Stimulated activated CD8-positive, alpha-beta memory T cell treated with anti-CD3 and anti-CD28 coated beads, Interleukin-2, amount 100 ng/mL, for 1 hour (primary cell): ENCODE measurements at places on chromosomes 3 and 15.

- no peak for DNase-seq
Observed at GRCh38 chr3:159786489-159787177, 202.0 kb upstream of the IL12A start.

DNA sequence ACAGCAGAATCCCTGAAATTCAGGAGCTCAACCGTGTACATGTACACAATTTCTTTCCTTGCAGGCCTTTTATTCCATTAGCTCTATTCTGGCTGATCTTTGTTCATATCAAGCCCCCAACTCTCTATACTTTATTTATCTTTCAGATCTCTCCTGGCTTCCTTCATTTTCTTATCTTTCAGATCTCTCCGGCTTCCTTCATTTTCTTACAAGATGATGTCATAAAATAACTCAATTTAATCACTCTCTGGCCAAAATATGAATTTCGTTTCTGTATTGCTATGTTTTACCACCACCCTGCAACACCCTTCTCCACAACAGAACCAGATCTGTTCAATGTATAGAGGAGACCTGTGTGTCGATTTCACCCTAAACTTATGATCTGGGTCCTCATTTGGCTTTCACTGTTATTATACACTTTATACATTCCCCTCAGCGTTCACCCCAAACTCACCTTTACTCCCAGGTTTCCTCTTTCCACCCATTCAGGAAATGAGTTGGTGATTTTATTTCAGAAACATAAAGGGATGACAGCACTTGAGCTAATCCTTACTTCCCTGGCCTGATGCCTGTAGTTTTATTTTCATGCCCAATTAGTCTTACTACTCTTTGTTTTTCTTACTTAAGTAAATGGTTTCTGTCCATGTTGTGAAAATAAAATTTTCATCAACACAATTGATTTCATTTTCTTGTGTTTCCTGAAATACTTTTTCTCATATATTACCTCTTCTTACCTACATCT lies 195.5 kb downstream of the BCHE start:
- no peak for DNase-seq

DNA sequence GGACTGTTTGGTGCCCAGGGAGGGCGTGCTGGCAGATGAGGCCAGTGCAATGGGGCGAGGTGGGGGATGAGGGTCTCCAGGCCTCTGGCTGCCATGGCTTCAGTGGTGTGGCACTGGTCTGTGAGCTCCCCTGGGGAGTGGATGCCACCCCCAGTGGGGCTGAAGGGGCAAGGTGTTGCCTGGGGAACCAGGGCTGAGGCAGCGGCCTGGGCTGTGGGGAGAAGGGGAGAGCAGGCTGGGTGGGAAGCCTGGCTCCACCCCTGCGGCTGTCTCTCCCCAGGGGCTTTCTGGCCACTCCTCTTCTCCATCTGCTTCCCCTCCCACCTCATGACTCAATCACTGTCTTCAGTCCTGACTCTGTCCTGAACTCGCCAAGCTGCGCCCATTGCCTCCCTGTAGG lies 88.4 kb upstream of the TLE3 start:
- no peak for DNase-seq

DNA sequence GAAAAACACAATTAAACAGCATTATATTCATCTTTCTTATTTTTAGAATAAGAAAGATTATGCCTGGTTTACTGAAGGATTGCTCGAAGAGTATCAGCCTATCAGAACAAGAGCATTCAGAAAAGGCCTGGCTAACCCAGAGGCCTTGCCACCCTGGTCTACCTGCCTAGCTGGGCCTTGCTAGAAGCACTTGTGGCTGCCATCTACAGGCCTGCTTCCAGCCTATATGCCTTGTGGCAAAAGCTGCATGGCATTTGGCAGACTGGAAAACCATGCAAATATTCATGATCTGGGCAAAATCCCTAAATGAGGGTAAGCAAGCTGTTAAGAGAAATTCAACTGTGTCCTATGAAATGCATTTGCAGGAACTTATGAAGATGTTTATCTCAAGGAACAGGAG lies 9.3 kb upstream of the ATP13A4 start:
- no peak for DNase-seq

DNA sequence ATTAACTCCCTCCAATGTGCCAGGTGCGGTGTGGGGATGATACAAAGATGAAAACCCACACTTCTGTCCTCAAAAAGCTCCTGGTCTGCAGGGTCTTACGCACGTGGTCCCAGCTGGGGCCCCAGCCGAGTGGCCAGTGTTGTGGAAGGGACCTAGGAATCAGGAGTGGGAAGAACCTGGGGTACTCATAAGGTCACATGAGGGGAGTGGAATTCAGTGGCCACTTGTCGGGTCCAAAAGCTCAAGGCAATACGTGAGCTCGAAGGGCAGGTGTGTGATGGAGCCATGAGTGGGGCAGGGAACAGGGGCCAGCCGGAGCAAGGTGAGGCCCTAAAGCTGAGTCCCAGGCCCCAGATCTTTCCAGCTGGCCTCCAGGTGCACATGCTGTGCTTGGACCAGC lies 260.0 kb upstream of the LYSMD4 start:
- no peak for DNase-seq

- DNase-seq, result no peak
Observed at GRCh38 chr3:62027796-62028195, 345.6 kb downstream of the FEZF2 start.

DNA sequence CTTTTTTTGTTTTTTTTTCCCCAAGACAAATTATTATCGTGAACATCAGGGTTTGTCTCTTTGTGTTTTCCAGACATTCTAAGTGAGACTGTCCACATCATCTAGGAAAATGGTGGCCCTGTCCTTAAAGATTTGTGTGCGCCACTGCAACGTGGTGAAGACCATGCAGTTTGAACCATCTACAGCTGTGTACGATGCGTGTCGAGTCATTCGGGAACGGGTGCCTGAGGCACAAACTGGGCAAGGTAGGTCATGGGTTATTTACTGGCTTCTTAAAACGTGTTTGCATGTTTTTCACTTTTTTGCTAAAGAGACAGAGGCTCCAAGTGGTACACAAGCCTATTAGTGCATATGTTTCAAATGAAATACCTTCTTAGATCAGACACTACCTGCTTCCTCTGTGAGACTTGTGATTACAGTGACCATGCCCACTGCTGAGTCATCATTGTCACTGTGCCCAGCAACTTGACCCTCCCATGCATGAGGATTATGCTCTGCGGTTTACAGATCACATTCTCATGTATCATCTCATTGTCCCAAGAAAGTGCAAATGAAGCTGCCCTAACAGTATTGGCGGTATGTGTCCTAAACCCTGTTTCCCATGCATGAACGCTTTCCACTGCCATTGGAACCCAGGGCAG lies 395.2 kb upstream of the TPM1 start:
- no peak for DNase-seq

GRCh38 chr3:137249311-137249940 lies 291.6 kb downstream of the IL20RB start:
- no peak for DNase-seq

DNA sequence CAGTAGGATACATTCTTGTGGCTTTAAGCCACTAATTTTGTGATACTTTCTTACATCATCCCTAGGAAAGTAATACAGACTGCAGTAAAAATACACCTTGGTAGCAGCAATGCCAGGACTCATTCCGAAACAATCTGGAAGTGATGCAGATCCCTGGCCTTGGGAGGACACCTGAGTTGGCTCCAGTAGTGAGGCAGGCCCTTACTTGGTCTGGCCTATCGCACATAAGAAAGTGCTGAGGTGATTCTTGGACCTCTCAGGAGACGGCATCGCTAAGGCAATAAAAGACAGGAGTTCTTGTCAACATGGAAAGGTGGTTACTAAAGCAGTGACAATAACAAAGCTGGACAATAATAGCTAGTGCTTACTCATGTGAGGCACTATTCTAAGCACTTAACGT lies 126.5 kb downstream of the SUCNR1 start:
- DNase-seq, result no peak

GRCh38 chr3:86046436-86047136 lies 944.4 kb downstream of the VGLL3 start:
- DNase-seq, result no peak

GRCh38 chr3:48950051-48950450 lies 31.4 kb downstream of the ARIH2 start:
- no peak for DNase-seq

- DNase-seq, result no peak
Observed at GRCh38 chr3:14684447-14684846, 9.5 kb downstream of the C3orf20 start.

DNA sequence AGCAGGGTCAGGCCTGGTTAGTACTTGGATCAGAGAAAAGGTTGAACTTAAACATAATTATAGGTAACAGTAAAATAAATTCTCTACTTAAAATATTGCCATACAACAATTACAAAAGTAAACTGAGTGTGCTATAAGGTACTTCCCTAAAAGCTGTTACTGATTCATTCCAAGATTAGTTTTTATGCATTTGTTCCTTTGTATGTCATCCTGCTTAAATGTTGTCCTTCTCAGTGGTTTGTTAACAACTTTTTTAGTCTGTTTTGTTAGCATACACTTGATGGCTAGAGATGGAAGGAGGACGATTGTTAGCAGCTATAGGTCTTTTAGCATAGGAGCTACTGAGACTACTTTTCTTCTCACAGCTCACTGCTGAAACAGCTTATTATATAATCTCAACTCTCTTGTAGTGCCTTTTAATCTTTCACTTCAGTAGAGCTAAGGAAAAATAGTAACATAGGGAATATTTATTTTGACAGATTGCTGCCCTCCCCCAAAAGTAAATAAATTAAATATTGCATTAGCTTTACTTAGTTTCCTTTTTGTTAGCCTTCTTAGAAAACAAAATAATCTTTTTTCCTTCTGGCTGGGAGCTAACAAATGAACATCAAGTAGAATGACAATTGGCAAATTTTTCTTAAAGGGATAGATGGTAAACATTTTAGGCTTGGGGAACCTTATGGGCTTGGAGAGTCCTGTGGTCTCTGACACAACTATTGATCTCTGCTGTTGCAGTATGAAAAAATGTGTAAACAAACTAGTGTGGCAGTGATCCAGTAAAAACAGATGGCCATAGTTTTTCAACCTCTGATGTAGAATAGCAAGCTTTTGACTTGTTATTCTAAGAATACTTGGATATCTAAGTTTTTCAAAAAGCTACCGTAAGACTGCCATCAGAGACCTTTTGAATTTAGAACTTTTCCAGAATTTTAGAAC lies 39.5 kb downstream of the USP8 start:
- no peak for DNase-seq

DNA sequence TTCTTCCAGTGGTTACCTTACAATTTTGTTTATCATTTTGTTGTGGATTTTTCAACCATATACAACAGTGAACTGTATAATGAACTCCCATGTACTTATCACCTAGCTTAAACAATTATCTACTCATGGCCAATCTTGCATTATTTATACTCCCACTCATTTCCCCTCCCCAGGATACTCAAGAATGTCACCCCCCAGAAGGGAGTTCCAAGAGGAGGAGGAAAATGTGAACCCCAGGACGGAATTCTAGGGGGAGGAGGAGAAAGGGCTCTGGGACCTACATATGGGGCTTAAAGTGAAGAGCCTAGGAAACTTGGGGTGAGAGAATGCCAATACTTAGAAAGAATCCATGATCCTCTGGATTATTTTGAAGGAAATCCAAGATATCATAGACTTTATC lies 59.3 kb downstream of the TSC22D2 start:
- no peak for DNase-seq

- DNase-seq, result no peak
Observed at GRCh38 chr15:40276927-40277326, 5.9 kb downstream of the ANKRD63 start.

DNA sequence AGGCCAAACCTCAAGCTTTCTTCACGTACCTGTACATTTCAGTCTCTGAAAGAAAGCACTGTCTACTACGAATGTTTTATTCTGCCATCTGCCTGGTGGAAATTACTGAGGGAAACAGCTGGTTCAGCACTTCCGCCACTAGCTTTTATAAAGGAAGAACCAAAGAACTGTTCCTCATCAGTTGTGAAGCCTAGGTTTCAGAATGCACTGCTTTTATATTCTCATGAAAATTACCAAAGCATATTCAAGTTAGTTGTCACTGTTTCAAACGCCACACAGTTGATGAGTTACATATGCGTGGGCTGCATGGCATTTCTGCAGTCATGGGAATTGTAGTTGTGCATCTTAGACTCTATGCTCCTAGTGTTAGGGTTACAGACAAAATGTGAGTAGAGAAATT lies 21.5 kb upstream of the ZBTB38 start:
- no peak for DNase-seq

DNA sequence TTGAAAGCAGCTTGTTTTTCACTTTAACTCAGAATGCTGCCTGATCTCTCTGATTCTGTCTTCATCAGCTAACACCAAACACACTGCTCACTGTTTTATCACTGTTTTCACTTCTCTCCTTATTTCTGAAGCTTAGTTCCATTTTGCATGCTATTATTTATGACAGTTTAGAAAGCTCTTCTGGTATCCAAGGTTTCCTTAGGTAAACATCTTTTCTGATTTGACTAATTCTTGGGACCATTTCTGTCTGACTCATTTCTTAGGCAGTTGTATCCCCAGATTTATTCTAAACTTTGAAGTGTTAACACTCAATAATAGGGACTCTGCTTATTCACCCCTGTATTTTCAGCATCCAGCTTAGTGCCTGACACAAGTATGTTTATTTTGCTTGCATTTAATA lies 167.7 kb downstream of the BCHE start:
- DNase-seq, result no peak

DNA sequence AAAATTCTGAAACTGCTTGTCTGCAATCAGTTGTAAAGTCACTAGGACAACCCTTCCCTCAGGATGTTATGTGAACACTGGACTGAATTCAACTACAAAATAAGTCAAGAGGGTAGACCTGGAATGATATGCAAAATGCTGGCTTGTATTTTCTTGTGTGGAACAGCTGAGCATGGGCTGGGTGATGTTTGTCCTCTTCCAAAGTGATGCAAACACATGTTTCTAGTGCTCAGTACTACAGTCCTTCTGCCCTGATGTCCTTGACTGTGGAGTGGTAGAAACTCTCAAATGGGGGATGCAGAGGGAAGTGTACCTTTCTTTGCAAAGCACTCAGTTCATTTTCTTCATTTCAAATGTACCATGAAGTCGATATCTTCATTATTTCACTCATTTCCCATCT lies 258.6 kb downstream of the THSD4 start:
- no peak for DNase-seq

DNA sequence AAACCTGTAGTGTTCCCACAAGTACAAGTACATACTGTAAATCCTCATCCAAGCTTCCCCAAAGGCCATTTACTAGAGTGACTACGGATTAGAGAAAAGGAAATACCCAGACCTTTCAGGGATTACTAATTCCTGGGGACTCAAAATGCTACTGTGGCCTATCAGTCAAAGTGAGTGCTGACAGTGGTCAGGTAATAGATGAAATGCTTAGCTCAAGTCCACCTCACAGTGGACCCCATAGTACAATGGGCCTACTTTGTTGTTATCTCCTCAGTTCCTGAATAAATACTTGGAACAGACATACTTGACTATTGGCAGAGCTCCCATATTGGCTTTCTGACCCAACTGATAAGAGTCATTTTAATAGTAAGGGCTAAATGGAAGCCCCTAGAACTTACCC lies 61.6 kb downstream of the MAP4 start:
- no peak for DNase-seq

DNA sequence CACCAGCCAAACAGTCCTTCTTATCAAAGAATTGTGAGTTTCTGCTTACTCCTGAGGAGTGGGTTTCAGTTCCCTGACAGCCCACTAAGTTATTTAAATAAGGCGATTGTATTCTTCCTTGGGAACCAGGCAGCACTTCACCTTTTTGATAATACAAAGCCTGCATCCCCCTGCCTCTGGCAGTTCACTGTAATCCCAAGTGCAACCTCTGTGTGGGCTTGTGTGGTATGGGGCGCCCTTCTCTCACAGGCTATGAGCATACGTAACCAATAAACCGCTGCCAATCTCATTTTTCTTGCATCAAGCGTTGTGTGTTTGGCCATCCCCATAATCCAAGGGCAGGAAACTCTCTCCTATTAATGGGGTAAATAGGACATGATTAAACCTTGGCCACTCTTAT lies 1025.6 kb downstream of the NSUN3 start:
- no peak for DNase-seq

- DNase-seq, result peak; percentile 40
Observed at GRCh38 chr3:50450209-50450921, 53.1 kb downstream of the CACNA2D2 start.
